ENCODE measurements at places on chromosomes 1 and 21. TPM values are rescaled to one million over a fixed set of nuclear protein-coding genes. Genes with fewer than 3 reads are reported as not detected.

The FCRL5 gene
- total RNA-seq = 0.03 TPM

The MATN1 gene
- total RNA-seq = 0.11 TPM

The S1PR1 gene
- total RNA-seq = 0.10 TPM

The ZFP69 gene
- total RNA-seq = not detected

The IFI44 gene
- total RNA-seq = 0.84 TPM

The LCE1C gene
- total RNA-seq = not detected

The OR2G6 gene
- not detected for total RNA-seq

The RNU1-2 gene
- not detected for total RNA-seq

The DSCAM gene
- total RNA-seq = not detected

The FOXD3 gene
- 0.73 TPM for total RNA-seq

Measured in A549 treated with Mapracorat at 1 μM for 4 hours (cell line).